ENCODE measurements at places on chromosomes 5 and 9. TPM values are rescaled to one million over a fixed set of nuclear protein-coding genes. Genes with fewer than 3 reads are reported as not detected.

NLN gene
- 51.8 TPM for total RNA-seq

PCDHGA8 gene
- total RNA-seq = 0.18 TPM

TCERG1 gene
- 75.9 TPM for total RNA-seq

TMEM215 gene
- total RNA-seq = not detected

PLAC8L1 gene
- 0.49 TPM for total RNA-seq

SCGB3A2 gene
- total RNA-seq = 0.39 TPM

TSSK1B gene
- not detected for total RNA-seq

LHX3 gene
- 0.13 TPM for total RNA-seq

STK32A gene
- not detected for total RNA-seq

C9 gene
- 0.05 TPM for total RNA-seq

SPINK4 gene
- not detected for total RNA-seq

SPINK6 gene
- not detected for total RNA-seq

WDR55 gene
- total RNA-seq = 49.2 TPM

SLC4A9 gene
- not detected for total RNA-seq

UGT3A1 gene
- total RNA-seq = not detected

UBE2QL1 gene
- not detected for total RNA-seq

DOCK2 gene
- total RNA-seq = 1.4 TPM

TRIM7 gene
- 25.8 TPM for total RNA-seq

CYSRT1 gene
- 0.67 TPM for total RNA-seq

KIF3A gene
- total RNA-seq = 17.1 TPM

CD72 gene
- total RNA-seq = 0.72 TPM

ESM1 gene
- total RNA-seq = not detected

GABRA1 gene
- total RNA-seq = not detected

GFI1B gene
- 0.08 TPM for total RNA-seq

NR6A1 gene
- 7.6 TPM for total RNA-seq

KIF12 gene
- total RNA-seq = 0.87 TPM

Measured in Panc1 (cell line).